ENCODE measurements at places on chromosomes 12 and 14.

DNA sequence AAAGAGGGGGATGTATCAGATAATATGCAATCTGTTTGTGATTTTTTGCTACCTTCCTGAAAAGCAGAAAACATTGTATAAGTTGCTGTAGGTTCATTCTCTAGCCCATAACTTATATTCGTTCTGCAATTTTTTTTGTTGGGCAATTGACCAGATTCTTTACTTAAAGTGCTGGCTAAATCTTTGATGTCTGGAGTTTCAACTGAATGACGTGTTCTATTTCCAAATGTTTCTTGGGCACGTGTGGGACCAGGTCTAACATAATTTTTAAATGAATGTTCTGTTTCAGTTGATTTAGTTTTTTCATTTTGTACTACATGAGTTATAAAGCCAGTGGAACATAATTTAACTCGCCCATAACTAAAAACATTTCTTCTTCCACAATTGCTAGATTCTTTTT, 3.8 kb downstream of the MLH3 start:
- DNase-seq, result no peak

- no peak for DNase-seq
Observed at GRCh38 chr14:69398818-69399210, 322 bp downstream of the SLC39A9 start.

GRCh38 chr12:103986829-103987228, 21.2 kb downstream of the TDG start:
- DNase-seq, result no peak

- no peak for DNase-seq
Observed at GRCh38 chr14:82724316-82724715, 1190.7 kb upstream of the SEL1L start.

- DNase-seq, result no peak
Observed at GRCh38 chr12:19792028-19792427, 352.7 kb downstream of the AEBP2 start.
